ENCODE measurements at places on chromosomes 4 and X.

GRCh38 chr4:24837336-24837735 lies 42.0 kb downstream of the SOD3 start:
- DNase-seq, result no peak

- DNase-seq, result no peak
Observed at GRCh38 chr4:11138964-11139363, 289.7 kb downstream of the HS3ST1 start.

- no peak for DNase-seq
Observed at GRCh38 chrX:151633157-151633556, 62.1 kb upstream of the PRRG3 start.

DNA sequence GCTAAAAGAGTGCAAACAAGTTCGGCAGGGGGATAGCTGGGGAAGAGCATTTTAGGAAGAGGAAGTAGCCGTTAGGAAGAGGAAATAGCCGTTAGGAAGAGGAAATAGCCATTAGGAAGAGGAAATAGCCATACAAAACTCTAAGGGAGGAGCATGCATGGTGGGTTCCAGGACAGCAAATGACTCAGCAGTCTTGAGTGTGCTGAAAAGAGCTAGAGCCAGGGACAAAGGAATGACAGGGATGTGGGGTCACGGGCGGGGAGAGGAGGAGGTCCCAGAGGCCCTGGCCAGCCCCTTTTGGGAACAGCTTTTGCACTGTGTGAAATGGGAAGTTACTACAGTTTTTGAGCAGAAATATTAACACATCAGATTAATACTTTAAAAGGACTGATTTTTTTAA lies 882.6 kb downstream of the TRIML1 start:
- peak; percentile 4 for DNase-seq

DNA sequence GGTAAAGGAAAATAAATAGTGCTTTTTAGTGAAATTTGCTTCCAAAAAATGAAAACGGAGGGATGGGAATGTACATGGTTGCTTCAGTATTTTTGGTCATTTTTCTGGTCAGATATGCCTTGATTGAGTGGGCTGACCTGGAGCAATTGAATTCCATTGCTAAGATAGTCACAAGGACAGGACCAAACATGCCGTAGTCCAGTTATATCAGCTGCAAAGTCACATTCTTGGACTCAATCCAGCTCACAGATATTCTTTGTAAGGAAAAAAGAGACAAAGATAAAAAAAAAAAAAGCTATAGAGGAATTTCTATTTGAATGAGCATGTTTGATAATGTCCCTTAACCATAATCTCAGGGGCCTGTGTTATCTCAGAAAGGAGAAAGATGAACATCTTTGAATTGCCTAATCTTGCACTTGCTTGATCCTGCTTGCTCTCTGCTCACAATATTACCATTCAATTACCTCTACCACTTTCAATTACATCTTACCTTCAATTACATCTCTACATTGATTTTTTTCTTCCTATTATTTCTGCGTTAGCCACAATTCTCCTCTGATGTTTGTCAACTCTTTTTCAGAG lies 75.4 kb upstream of the PACRGL start:
- peak; percentile 17 for DNase-seq

DNA sequence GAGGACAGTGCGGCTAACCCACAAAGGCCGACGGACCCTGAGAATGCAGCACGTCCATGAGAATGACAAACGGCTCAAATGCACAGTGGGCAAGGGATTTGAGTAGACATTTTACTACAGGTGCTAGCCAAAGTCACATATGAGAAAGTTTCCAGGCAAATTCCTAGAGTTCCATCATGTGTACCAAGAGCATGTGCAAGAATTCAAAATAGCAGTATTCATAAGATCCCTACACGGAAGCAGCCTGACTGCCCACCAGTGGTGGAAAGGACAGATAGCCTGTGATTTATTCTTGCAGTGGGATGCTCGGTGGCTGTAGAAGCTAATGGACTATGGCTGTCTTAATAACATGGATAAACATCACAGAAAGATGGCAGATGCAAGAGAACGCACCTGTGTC lies 68.0 kb downstream of the RGS12 start:
- DNase-seq, result no peak

GRCh38 chr4:85688055-85688740 lies 213.2 kb downstream of the ARHGAP24 start:
- no peak for DNase-seq

DNA sequence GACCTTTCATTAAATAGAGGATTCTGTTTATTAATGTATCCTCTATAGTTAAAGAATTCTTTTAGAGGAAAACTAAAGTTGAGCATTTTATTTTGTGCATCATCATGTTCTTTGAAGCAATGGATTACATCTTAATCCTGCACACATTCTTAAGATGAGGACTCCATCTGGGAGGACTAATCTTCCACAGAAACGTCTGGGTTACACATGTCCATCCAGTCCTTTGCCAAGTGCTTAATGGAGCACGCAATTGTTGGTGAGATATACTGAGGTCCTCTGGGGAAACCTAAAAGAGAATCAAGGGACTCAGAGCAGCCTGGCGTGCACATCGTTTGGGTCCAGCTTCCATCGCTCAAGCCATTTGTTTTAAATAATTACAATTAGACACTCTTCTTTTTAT lies 115.1 kb upstream of the SFRP2 start:
- no peak for DNase-seq

- DNase-seq, result peak; percentile 87
Observed at GRCh38 chr4:140071806-140072205, 82.2 kb downstream of the MAML3 start.

GRCh38 chr4:183013730-183014002 lies 85.4 kb upstream of the WWC2 start:
- DNase-seq, result no peak

DNA sequence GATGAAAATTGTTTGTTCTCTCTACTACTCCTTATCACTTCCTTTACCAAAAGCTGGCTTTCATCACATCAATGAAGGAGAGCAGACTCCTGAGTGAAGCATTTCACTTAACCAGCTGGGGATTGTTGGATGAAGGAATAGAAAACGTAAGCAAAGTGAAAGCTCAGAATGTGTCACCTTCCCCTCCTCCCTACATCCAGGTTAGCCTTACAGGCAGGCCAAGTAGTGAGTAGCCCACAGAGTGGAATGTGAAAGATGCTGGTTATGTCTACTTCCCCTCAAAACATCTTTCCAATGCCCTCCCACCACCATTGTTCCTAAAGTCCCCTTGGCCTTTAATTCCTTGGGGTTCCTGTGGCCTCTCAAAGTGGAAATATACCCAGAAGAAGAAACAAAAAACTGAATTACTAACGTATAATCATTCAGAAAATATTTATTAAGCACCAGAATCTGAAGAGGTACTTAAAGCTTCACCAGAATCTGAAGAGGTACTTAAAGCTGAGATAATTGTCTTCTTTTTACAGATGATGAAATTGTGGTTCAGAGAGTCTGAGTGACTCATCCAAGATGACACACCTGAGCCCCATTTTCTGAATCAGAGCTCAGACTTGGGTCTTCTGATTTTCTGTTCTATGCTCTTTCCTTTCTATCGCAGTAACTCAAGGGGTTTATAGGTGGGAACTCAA lies 6.5 kb downstream of the P2RY4 start:
- DNase-seq, result no peak

DNA sequence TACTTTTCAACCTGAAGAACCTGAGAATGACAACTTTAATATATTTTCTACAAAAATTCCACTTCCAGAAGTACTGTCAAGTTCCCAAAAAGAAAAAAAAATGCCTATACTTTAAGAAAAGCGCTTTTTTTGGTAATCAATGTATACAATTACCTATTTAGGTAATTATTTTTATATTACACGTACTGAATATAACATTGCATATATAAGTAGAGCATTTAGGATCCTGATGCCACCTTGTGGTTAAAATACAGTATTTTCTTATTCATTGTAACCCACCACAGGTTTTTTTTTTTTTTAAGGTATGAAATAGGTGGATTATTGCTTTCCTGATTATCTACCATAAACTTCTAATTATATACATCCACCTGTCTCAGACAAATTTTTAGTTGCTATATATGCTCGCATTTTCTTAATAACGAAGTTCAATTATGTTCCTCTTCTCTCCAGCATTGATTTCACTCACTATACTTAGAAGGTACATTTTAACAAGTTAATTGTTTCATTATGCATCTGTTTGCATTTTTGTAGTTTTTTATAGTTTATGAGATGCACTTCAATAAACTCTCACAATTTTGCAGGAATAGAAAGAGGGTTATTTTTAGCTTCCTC lies 5.2 kb downstream of the MAP9 start:
- DNase-seq, result peak; percentile 32

- peak; percentile 66 for DNase-seq
Observed at GRCh38 chr4:47933840-47934239, 19.5 kb upstream of the NFXL1 start.

- no peak for DNase-seq
Observed at GRCh38 chrX:39174241-39174771, 373.0 kb downstream of the MID1IP1 start.

Data from amniotic epithelial cell (primary cell).